CD4-positive, alpha-beta T cell treated with Interleukin-15 for 4 hours (primary cell): ENCODE measurements at places on chromosomes 3 and 15.

GRCh38 chr15:86488046-86488445 lies 408.4 kb downstream of the AGBL1 start:
- no peak for DNase-seq

- DNase-seq, result no peak
These were observed 18.2 kb downstream of the HEG1 start for GRCh38 chr3:125037498-125038150.

- no peak for DNase-seq
These were observed 46.8 kb downstream of the ALDH1L1 start for GRCh38 chr3:126133606-126134005.

- DNase-seq, result no peak
These were observed 73.4 kb downstream of the CPN2 start for GRCh38 chr3:194277786-194278130.

GRCh38 chr15:89105147-89105546 lies 16.9 kb downstream of the ABHD2 start:
- no peak for DNase-seq

- no peak for DNase-seq
These were observed 61.1 kb downstream of the CPNE4 start for GRCh38 chr3:131973731-131974130.

DNA sequence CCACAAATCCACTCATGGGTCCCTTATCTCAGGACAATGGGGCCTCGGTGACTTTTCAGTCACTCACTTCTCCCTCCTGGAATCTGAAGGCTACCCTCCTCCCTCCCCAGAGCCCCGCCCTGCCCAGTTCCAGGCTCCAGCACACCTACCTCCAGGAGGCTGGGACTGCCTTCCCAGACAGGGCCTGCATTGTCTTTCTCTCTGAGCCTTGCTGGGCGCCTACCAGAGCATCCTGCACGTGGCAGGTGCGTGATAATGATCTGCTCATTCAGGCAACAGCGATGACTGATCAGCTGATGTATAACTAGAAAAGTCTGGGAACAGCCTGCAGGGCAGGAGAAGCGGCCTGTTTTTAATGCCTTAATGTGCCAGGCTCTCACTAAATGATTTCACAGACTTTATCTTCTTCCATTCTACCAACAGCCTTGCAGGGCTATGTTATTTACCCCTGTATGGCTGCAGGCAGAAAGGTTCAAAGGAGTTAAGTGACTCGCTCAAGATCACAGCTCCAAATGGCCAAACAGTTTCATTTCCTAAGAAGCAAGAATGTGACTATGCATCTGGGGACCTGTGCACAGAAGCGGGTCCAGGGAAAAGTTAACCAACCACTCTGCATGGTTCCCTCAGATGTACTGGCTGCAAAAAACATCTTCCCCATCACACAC lies 6.3 kb downstream of the ADAMTS17 start:
- DNase-seq, result no peak

GRCh38 chr3:194928227-194928626 lies 242.5 kb downstream of the FAM43A start:
- DNase-seq, result no peak

DNA sequence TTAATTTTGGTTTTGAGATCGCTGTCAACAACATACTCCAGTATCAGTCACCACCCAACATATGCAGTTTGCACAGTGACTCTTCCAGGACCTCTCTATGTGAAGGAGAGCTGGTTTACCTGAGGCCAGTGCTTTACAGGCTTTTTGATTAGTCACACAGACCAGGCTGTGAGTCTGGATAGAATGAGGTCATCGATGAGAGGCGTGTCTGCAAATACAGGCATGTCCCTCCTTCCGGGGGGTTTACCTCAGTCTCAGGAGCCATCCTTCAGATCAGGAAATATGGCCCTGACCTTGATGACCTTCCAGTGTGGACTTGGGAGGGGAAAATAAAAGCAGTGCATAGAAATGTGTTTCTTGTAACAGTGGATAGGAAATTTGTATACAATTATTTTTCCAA lies 46.9 kb downstream of the KBTBD12 start:
- no peak for DNase-seq

DNA sequence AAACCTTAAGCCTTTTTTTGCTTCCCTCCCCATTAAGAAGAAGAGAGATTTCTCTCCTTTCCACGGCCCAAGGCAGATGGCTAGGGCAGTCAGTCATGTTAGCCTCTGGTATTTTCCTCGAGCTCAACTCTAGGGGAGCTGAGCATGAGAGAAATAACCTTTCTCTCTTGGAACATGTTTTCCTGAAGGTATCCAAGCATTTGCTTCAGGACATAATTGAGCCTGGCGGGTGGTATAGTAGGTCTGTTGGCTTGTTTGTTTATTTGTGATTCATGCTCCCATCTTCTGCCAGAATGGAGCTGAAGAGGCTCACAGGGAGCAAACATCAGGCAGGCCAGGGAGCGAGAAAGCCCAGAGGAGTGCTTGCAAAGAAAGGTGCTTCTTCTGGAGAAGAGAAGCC lies 102.5 kb downstream of the MESD start:
- no peak for DNase-seq

GRCh38 chr15:78842519-78842918 lies 30.2 kb upstream of the MORF4L1 start:
- no peak for DNase-seq

DNA sequence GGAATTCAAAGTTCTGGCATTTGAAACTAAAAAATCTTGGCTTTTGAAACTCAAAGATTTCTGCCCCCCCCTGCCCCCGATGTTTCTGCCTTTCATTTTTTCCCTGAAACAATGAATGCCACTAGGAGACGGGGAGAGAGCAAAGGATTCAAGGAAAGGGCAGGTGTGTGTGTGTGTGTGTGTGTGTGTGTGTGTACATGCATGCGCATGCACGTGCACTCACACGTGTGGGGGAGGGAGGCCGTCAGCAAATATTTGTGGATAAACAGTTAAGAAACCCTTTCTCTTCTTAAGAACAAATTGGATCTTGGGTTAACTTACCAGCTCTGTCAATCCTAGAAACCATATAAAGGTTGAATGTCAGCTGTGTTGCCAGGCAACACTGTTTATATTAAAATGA lies 29.2 kb upstream of the CCDC174 start:
- DNase-seq, result no peak

DNA sequence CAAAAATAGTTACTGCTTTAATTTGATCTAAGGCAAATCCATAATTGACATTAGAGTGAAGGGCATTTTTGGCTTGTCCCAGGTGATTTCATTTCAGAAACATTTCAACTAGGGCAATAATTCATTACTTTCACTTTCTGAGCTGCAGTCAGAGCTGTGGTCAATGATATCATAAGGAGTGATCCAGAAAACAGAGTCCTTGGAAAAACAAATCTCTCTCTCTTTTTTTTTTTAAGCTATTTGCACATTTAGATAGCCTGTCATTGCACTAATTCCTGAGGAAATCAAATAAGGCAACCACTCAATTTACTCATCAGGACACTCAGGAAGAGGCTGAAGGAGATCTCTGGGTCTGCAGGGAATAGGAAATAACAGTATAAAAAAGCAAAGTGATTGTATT lies 269.5 kb upstream of the LRRC3B start:
- no peak for DNase-seq

GRCh38 chr3:161551697-161552096 lies 55.1 kb downstream of the OTOL1 start:
- no peak for DNase-seq

DNA sequence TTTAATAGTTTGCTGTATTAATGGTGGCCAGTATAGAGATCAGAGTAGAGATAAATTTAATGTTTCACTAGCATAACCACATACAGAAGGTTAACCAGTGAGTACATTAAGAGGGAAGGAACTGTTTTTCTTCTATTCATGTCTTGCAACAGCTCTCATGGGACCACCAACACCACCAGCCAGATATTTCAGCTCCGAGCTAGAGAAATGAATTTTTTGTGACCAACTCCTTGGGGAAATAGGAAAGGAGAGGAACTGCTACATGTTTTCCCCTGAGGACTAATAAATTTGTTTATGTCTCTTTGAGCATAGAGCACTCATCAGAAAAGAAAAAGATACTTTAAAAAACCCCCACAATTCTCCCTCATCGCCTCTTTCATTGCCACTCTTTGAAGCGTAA lies 247.5 kb downstream of the MBNL1 start:
- DNase-seq, result no peak

DNA sequence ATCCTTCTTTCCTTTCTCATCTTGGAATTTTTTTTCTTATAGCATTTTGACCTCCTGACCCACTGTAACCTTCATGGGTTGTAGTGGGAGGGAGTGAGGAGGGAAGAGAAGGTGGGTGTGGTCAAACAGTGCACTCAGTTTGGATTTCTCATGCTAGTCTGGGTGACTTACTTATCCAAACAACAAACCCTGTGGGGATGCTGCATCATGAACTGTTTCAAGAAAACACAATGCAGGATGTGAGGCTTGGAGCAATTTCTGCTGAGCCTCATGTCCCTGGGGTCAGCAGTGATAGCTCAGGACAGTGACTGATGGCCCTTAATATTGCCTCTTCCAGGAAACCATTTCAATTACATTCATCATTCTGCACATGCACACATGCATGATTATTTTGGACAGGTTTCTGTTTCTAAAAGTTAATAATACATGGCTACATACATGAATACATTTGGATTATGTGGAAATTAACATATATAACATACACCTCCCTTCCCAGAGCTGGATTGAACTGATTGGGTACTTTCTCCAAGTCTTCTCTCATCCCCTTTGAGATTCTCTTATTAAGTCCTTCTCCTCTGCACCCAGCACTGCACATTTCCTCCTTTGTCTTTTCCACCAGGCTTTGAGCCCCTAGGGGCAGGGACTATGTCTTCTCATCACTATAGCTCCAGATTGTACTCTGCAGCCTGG lies 61.2 kb downstream of the ADAMTSL3 start:
- no peak for DNase-seq

- no peak for DNase-seq
These were observed 100.6 kb upstream of the SLC24A5 start for GRCh38 chr15:48020166-48020565.

DNA sequence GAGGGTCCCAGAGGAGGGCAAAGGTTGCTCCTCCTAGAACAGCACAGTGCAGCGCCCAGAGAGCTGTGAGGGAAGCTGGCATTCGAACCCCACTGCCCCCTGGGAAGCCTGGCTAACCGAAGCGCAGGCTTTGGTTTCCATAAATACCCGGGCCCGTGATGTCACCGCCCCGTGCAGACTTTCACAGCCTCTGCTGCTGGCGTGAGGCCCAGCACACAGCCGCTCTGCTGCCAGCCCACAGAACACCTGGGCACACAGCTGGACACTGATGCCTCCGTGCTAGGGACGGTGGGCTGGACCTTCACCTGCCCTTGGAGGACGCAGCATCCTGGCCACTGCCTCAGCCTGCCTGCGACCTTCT lies 1.0 kb downstream of the IQSEC1 start:
- no peak for DNase-seq

DNA sequence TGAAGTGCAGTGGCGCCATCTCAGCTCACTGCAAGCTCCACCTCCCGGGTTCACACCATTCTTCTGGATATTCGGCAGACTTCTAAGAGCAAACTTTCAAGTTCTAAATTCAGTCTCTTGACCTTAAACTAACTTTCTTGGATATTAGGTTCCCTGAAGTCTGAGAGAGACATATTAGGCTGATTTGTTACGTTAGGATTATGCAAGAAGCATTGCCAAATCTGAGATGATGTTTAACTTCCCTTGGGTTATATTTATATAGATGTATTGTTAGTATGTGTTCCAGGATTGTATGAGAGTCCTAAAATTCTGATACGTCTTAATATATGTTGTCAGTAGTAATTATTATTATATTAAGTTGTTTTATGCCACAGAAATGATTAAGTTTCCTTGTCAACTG lies 80.1 kb downstream of the SLC6A1 start:
- no peak for DNase-seq

DNA sequence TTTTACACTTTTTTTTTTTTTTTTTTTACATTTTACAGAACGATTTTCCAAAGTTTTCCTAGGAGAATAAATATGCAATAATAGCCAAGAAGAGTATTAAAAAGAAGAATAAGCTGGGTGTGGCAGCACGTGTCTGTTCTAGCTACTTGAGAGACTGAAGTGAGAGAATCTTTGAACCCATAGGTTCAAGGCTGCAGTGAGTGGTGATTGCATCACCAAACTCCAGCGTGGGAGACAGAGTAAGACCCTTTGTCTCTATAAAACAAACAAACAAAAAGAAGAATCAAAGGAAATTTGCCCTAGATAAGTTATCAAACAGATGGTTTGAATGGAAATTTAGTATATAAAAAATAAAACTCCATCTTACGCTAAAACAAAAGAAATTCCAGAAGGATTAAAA lies 13.3 kb downstream of the XRN1 start:
- DNase-seq, result no peak

DNA sequence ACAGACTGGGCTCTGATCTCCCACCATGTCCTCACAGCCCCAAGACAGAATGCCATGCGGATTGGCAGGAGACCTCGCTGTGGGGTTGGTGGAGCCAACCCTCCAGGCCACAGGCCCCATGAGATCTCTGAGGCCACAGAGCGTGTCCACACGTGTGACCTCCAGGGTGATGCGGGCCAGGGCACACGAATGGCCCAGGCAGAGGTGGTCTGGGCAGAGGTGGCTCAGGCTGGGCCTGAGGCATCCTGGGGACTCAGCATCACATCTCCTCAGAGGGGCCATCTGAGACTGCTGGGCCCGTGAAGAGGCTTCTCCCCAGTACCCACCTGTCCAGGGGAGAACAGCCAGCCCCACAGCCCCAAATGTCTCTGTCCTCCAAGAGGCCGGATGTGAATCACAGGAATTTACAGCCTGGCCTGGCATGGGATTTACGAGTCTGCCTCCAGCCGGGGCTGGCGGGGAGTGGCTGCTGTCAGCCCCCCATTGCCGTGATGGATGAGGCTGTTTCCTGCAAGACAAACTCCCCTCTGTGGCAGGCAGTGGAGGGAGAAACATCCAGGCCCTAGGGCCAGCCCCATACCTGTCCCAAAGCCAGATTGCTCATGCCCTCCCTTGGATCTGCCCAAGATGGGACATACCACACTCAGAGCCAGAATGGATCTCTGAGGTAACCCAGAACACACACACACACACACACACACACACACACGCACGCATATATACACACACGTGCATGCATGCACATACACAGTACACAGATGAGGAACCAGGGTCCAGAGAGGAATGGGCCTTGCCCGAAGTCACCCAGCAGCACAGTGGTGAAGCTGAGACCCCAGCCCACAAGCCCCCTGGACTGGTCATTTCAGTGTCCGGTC lies 208.3 kb downstream of the TBC1D2B start:
- DNase-seq, result no peak
